ENCODE measurements at places on chromosomes 3 and 15.

DNA sequence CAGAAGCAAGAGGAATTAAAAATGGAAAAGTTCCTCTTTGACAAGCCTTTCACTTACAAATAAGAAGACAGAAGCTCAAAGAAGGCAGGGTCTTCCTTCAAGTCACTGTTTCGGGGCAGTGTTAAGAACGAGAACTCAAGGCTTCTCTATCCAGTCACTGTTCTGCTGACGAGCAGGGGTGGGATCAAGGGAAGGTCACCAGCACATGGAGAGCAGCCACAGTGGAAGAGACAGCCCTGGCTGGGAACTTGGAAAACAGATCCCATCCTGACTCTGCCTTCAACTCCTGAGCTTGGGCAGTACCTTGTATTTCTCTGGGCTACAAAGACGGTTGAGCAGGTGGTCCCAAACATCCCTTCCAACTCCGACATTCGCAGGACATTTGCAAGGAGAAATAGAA lies 111.5 kb upstream of the LPP start:
- DNase-seq: no peak

- no peak for DNase-seq
Measured at GRCh38 chr15:70526221-70526973, 237.0 kb downstream of the UACA start.

GRCh38 chr3:191753196-191753595 lies 292.2 kb downstream of the PYDC2 start:
- DNase-seq: no peak

DNA sequence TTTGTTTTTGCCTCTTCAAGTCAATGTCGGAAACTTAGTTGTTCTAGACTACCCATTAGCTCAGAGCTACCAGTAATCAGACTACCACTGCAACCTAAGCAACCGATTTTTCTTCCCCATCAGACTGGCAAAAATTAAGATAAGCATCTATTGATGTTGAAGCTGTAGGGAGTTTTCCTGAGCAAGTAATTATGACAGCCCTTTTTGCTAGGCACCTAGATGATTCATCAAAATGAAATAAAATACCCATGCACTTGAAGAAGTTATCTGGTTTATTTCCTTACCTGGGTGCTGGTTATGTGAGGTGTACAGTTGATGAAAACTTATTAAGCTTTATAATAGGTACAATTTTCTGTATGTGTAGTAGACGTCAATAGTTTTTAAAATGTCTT lies 554 bp upstream of the COMMD4 start:
- no peak for DNase-seq

GRCh38 chr3:67167481-67167880 lies 169.4 kb downstream of the KBTBD8 start:
- DNase-seq: no peak

DNA sequence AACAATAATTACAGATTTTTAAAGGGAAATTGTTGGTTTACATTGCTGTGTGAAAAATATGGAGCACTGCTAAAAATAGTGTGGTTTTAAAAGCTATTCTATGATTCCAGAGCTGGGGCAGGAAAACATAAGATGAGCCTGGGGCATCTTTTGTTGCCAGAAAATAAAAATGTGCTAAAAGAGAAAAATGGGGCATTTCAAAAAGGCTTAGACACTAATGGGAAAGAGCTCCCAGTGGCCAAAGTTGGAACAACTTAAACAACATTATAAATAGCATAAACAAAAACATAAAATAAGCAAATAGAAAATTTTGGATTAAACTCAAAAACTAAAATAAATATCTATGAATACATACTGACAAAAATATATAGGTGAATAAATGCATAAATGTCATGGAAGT lies 478.9 kb downstream of the NLGN1 start:
- no peak for DNase-seq

GRCh38 chr3:31851278-31851677 lies 129.8 kb downstream of the OSBPL10 start:
- DNase-seq: no peak

GRCh38 chr3:99191186-99191585 lies 289.7 kb upstream of the DCBLD2 start:
- no peak for DNase-seq

- no peak for DNase-seq
Measured at GRCh38 chr15:64162478-64162868, 349 bp downstream of the PPIB start.

GRCh38 chr3:184349563-184350470 lies 11.6 kb downstream of the CLCN2 start:
- DNase-seq: no peak

GRCh38 chr15:39663704-39664250 lies 82.9 kb downstream of the THBS1 start:
- DNase-seq: no peak

DNA sequence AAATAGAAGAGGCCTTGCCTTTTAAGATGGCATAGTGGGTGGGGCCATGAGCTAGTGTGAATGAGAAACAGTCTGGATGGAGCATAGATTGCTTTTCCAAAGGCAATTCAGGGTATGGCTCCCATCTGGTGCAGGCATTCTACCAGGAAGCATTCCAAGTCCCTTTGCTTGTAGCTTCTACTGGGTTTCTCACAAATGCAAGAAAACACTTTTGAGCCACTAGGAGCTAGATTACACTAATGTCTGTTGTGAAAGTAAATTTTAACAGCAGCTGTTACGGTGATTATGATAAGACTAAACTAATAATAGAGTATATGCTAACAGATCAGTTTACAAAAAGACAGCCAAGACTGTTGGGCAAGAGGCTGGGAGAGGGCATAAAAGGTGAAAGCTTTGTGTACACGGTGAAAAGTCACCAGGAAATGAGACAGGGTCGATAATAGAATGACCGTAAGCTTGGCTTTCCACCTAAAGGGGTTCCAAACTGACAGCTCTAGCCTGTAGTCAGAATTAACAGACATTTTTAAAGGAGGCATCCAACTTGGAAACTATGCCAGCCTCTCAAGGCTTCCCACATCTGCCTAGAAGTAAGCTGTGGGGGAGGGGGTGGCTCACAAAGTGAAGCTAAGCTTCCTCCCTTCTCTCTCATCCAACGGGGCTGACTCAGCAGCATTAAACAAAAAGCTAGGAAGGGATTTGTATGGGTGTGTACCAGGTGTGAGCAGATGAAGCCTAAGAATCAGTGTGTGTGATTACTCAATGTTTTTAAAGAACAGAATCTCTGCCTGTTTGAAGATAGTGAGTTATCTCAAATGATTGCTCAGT lies 61.1 kb upstream of the GPD1L start:
- no peak for DNase-seq

GRCh38 chr3:43015991-43016865 lies 37.1 kb downstream of the GASK1A start:
- no peak for DNase-seq

- no peak for DNase-seq
Measured at GRCh38 chr3:149657321-149657925, 402 bp downstream of the WWTR1 start.

- DNase-seq: no peak
Measured at GRCh38 chr15:85763673-85764633, 30.8 kb downstream of the KLHL25 start.

DNA sequence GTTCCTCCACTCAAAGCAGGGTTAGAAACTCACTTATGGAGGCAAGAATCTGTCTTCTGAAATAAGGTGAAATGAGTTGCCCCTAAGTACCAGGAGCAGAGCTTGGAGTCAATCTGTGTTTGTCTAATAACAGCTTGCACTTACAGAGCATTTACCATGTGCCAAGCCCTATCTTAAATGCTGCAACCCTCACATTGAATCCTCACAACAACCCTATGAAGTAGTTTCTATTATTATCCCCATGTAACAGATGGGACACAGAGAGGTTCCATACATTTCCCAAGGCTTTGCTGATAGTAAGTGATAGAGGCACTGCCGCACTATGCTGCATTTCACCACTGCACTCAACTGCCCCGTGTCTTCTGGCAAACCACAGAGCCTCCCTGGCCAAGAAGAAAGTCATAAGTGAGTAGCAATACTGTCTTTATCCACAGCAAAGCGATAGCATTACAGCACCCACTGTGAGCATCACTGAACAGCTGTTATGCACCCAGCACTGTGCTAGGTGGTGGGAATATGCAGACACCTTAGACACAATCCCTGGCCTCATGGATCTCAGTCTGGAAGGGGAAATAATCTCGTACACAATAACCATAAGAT lies 141.5 kb downstream of the SSR3 start:
- DNase-seq: no peak

- DNase-seq: no peak
Measured at GRCh38 chr15:70261083-70261482, 163.4 kb upstream of the TLE3 start.

- no peak for DNase-seq
Measured at GRCh38 chr3:107404727-107405469, 27.7 kb downstream of the CCDC54 start.

DNA sequence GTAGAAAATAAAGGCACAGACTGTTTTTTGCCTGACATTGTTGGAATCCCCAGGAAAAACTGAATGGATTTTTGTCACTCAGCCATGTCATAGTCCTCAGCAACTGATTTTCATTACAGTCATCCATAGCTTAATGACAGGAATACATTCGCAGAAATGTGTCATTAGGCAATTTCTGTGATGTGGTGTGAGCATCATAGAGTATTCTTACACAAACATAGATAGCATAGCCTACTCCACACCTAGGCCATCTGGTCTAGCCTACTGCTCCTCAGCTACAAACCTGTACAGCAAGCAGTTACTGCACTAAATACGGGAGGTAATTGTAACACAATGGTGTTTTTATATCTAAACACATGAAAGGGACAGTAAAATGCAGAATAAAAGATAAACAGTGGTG lies 34.4 kb upstream of the FBN1 start:
- no peak for DNase-seq

DNA sequence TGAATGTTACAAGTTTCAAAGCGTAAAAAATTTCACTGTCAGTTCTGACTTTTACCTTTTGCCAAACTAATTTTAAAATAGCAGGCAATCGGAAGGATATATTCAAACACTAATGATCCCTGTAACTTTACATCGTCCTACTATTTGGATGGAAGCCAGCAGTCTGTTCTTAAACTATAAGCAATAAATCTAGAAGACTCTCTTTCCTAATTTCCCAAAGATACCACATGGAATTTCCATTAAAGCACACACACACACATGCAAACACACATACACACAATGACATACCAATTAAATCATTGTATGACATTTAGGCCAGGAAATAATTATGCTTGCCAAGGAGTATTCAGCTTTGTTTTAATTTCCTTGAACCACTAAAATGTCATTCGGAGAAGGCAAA lies 32.0 kb downstream of the IL17RD start:
- no peak for DNase-seq

- no peak for DNase-seq
Measured at GRCh38 chr3:57726397-57726796, 29.7 kb upstream of the SLMAP start.

- DNase-seq: no peak
Measured at GRCh38 chr3:53513556-53514190, 19.3 kb downstream of the CACNA1D start.

- DNase-seq: no peak
Measured at GRCh38 chr3:23308986-23309625, 106.0 kb downstream of the UBE2E2 start.

- DNase-seq: no peak
Measured at GRCh38 chr3:179156170-179156569, 8.0 kb downstream of the PIK3CA start.

DNA sequence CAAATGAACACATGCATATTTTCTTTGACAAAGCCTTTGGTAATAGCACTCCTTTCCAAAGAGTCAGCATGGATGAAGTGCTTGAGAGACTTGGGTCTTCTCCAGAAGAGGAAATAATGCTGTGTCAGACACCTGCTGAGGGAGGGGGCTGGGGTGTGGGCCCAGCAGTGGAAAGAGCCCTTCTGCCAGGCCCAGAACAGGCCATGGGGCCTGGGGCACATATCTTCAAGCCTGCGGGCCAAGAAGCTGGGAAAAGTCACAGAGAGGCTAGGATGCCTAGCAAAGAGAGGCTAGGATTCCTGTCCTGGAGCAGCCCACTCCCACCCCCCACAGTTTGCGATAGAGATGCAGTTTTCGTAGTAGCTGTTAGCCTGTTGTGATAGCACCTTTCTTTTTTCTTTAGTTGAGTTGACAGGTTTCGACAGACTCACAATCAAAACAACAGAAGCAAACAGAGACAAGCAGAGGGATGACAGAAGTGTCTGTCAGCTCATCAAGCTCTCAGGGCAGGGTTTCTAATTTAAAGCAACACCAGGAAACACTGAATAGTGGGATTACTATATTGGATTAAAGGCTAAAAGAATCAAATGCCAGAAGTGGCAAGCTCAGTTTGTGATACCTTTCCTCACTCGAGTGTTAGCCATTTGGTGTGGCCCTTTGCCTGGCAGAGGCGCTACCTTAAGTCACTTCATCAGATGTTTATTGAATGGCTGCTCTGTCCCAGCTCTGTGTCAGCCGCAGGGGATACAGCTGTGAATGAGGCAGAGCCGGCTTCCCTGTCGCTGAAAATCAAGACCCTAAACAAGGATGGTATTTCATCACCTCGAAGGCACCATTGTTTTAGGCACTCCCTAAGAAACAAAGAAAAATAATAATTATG lies 19.0 kb downstream of the CMTM7 start:
- DNase-seq: no peak

DNA sequence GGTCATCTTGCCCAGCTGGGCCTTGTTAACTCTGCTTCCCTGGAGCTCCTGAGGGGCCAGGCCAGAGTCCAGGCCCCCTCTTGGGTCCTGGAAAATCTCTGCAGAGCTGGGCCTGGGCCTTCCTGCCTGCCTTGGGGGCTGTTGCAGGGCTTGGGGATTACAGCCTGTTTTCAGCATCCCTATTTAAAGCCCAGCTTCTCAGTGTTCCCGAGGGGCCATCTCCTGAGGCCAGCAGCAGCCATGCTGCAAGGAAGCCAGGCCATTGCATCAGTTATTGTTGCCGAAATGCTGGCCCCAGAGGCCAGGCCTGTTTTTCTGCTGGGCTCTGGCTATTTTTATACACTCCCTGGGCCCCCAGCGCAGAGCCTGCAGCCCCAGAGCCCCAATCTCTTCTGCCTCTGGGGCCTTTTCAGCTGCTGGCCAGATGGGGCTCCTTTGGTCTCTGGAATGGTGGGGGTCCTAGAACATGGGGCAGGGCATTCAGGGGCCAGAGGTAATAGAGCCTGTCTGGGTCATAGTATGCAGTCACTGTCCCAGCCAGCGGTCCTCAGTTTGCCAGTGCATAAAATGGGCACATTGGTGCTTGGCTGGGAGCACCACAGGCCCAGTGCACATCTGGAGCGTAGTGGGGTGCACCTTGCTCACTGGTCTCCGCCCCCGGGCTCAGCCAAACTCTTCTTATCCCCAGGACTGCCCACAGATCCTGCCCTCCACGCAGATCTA lies 28.5 kb downstream of the PLXNA1 start:
- no peak for DNase-seq

GRCh38 chr15:92452143-92452542 lies 58.5 kb downstream of the ST8SIA2 start:
- no peak for DNase-seq

- DNase-seq: no peak
Measured at GRCh38 chr3:185767002-185767688, 57.7 kb downstream of the IGF2BP2 start.

DNA sequence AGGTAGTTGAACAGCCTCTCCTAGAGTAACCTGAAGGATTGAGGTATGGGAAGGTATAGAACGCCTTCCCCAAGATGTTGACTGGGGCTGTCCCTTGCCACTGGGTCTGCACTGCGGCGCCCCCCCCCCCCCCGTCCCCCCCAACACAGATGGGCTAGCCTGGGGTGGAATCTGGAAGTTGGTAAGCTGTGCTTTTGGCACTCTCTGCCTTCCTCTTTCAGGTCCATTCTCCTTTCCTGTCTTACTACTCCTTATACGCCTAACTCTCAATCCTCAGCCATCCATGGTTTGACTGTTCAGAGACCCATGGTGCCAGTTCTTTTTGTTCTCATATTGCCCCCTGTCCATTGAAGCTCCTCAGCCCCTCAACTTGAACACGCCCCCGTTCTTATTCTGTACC lies 42.8 kb downstream of the MAP2K1 start:
- DNase-seq: no peak

GRCh38 chr3:154003649-154004048 lies 117.5 kb upstream of the ARHGEF26 start:
- no peak for DNase-seq

Measured in activated CD4-positive, alpha-beta T cell treated with anti-CD3 and anti-CD28 coated beads, Interleukin-2, amount 50 U/mL, for 24 hours (primary cell).